NCI-H1436 treated with DMSO at 0.1 percent for 48 hours (cell line): ENCODE measurements at places on chromosomes 16 and 17.

GRCh38 chr16:70746708-70747424 is 54.1 kb downstream of the VAC14 start:
- DNase-seq = no peak

- no peak for DNase-seq
These were observed 239.6 kb downstream of the SOX9 start for GRCh38 chr17:72360386-72360940.

GRCh38 chr16:51757505-51757904 is 606.4 kb upstream of the SALL1 start:
- no peak for DNase-seq

GRCh38 chr16:68003031-68003430 is 3.7 kb upstream of the DPEP2 start:
- no peak for DNase-seq

GRCh38 chr17:48795444-48796162 is 21.4 kb downstream of the TTLL6 start:
- no peak for DNase-seq

DNA sequence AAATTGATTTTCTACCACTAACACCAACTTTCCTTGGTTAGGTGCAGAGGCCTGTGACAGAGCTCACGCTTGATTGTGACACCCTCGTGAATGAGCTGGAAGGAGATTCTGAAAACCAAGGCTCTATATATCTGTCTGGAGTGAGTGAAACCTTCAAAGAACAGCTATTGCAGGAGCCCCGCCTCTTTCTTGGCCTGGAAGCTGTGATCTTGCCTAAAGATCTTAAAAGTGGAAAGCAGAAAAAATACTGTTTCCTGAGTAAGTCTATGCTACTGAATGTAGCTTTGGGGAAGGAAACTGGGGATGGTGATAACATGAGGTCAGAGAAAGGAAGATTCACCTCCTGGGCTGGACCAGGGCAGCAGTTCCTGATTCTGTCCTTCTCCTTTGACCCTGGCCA is 38.3 kb downstream of the REXO5 start:
- no peak for DNase-seq

GRCh38 chr17:3722716-3723115 is 987 bp upstream of the HASPIN start:
- DNase-seq = no peak

DNA sequence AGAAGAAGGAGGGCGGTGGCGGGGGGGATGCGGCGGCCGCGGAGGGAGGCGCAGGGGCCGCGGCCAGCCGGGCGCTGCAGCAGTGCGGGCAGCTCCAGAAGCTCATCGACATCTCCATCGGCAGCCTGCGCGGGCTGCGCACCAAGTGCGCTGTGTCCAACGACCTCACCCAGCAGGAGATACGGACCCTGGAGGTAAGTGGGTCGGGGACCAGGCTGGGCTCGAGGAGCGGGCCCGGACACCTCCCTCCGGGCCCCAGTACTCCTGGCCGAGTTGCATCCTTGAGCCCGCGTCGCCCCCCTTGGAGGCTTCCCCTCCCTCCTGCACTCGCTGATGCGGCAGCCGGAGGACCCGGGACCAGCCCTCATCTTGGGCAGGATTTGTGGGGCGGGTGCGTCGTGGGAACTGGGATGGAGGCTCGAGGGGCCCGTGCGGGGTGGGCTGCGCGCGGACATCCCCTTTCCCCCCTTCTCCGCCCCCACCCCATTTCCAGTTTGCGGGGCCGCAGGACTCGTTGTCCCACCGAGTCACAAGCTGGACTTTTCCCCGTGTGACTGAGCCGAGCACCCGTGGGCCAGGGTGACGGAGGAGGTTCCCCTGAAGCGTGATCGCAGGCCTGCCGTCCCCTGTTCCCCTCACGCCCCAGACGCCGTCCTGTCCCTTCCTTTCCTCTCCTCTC is 572 bp downstream of the KSR1 start:
- no peak for DNase-seq

DNA sequence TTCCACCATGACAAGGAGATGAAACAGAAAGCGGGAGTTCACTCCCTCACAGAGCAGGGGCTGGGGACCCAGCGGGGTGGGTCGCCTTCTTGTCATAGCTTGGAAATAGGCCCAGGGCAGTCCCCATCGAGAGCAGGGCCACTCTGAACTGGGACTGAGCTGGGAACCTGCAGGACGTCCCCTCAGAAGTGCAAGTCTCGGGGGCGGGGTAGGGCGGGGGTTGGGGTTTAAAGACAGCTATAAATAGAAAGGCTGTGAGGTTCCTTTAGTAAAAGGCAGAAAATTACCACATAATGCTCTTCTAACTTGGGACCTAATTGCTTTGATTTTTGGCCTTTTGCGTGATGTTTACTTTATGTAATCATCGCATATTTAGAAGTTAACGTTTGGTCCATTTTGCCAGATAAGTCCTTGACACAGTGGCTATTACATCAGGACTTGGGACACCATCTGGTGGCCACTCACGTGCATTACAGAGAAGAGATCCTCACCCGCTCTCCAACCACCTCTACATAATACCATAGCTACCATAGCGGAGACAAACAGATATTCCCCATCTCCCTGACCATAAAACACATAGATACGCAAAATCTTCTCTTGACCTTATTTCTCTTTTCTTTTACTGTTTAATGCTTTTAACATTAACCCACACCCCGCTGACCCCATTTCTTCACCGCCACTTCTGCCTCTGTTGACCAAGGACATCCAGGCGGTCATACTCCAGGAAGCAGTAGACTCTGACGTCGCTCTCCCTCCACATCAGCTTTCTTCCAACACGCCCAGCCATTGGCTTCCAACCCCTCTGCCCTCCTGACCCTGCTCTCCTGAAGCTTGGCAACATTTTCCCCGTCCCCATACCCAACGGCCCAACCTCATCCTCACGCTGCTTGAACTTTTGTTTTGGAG is 27.5 kb upstream of the PIK3R6 start:
- DNase-seq = no peak

DNA sequence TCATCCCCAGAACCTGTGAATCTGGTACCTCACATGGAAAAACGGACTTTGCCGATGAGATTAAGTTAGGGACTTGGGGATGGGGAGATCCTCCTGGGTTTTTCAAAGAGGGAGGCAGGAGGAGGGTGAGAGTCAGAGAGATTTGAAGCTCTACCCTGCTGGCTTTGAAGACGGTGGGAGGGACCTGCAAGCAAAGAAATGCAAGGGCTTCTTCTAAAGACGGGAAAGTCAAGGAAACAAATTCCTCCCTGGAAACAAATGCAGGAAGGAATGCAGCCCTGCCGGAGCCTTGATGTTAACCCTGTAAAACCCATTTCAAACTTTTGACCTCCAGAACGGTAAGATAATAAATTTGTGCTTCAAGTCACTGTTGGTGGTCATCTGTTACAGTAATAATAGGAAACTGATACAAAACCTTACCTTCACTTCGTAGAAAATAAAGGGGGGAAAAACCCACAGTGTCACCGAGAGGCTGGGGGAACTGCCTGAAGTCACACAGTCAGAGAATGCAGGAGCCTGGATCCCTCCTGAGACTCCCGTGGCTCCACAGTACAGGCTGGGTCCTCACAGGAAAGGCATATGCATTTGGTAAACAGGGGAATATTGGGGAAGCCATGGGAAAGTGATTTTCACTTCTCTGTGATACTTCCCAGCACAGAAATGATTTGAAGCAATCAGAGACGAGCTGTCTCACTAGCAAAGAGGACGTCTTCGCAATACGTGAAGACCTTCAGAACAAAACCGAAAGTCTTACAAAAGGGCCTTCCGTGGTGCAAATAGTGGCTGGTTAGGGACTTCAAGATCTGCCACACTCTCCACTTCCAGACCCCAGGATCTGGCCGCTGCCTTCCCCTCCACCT is 58.9 kb upstream of the CLEC3A start:
- no peak for DNase-seq
